ENCODE measurements at places on chromosomes 2 and 18.
A peak's percentile ranks its signal among the peaks of the same experiment; 100 is the strongest.

GRCh38 chr18:49690312-49690711 is 123.0 kb downstream of the ACAA2 start:
- peak; percentile 88 for DNase-seq

DNA sequence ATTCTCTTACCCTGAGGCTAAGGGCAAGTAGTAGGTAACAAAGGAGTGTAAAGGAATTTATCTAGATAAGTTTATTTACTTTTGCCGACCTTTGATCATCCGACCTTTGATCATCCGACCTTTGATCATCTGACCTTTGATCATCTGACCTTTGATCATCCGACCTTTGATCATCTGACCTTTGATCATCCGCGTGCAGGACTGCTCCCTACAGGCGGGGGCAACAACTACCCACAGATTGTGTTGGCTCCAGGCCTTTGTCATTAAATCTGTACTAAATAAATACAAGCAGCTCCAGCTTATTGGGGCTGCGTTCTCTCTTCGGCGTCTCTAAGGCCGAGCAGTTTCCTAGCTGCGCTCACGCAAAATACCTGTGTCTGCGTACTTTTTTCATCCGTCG is 56.6 kb downstream of the ZNF638 start:
- no peak for DNase-seq

DNA sequence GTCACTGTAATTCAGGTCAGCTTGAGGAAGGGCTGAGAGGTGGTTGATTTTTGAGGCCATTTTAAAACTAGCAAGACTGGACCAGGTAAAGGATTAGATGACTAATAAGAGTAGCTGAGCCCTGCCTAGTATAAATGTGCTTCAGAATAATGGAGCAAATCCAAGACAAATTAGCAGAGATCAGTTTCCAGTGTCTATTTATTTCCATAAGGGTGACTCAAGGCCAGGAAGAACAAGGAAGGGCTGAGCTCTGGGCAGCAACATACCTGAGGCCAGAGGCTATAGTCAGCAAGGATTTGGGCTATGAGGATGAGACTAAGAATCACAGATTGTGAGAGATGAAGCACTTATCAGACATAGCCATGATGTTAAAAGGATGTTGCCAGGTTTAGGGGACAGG is 339.0 kb upstream of the LRRTM1 start:
- DNase-seq, result no peak

DNA sequence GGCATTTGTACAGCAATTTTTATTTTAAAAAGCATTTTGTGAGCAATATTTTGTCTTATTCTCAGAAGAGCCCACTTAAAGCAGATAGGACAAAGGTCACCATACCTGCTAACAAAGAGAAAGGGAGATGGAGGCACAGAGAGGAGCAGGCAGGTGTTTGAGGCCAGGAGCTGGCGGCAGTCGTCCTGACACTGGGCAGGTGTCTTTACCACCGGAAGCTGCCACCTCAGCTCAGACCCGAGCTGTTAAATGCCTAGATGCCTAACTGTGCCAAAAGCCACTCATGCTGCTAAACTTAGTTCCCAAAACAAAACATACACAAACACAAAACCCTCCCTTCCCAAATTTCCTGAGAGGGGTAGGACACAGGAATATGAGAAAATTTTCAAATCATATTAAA is 120.9 kb downstream of the CNTNAP5 start:
- no peak for DNase-seq

- no peak for DNase-seq
Observed at GRCh38 chr2:238574490-238575271, 148.0 kb downstream of the ASB1 start.

- no peak for DNase-seq
Observed at GRCh38 chr2:31810200-31810917, 200.4 kb downstream of the MEMO1 start.

DNA sequence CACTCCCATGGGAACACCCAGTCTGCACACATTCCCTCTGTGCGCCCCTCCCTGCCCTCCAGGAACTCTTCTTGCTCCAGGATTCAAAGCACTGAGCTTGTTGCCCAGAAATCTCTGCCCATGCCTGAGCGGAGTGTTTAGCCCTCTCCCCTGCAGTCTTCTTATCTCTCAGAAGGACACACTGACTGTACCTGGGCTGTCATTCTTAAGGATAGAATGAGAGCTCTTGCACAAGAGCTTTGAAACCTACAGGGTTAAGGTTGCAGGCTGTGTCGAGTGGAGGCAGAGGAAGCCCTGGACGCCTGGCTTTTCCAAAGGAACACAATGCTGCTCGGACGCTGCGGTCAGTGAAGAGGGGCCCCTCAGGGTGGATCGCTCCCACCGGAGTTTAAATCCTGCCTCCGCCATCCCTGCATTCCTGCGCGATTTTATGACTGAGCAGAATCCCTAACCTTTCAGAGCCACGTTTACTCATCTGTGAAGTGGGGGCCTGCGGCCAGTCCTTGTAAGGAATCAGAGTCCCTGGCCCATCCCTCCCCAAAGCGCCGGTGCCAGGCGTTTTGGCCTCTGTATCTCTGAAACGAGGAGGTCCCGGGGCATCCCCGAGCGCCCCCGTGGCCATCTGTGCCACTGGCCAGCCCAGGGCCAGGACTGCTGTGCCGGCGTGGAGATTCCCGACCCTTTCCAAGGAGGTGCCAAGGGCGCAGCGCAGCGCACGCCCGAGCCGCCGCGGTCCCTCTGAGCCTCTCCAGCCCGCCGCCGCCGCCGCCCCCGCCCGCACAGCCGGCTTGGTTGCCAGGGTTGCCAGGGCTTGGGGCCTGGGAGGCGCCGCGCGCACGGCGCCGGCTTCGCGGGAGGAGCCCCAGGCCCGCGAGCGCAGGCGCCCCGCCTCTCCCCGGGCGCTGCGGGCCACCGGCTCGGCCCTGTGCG is 58.9 kb downstream of the FAM168B start:
- DNase-seq, result no peak

DNA sequence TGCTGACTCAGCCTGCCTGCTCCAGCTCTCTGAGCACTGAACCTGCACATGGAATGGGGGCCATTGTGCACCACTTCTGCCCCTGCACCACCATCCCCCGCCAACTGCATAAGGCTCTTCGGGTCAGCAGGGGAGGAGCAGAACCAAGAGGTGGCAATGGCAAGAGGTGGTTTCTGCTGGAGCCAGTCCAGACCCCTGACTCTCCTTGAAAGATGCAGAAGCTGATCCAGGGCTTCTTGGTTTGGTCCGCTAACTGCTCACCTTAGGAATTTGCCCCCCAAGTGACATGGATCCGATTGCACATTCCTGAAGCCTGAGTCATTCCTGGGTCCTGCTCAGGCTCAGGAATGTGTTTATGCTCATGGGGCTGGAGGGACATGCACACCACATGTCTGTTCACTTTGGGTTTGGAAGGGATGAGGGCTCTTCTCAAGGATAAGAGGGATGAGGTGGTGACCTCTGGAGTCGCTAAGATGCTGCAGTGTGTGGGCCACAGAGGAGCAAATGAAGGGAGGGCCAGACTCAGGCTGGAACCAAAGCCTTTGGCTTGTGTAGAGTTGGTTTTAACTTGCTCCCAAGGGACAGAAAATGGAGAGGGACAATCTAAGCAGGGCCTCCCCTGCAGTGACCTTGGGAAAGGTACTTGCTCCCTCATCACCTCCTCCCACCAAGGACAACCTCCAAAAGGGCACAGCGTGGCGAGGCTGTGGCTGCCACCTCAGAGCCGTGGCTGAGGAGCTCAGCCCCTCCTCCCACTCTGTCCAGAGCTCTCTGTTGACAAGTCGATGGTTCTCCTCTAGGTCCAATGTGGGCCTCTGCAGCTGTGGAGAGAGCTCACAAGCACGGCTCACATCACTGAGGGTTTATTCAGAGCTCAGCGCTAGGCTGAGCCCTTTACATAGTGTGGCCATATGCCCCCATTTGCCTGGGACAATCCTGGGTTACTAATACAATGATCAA is 66.2 kb downstream of the HS1BP3 start:
- DNase-seq, result no peak

DNA sequence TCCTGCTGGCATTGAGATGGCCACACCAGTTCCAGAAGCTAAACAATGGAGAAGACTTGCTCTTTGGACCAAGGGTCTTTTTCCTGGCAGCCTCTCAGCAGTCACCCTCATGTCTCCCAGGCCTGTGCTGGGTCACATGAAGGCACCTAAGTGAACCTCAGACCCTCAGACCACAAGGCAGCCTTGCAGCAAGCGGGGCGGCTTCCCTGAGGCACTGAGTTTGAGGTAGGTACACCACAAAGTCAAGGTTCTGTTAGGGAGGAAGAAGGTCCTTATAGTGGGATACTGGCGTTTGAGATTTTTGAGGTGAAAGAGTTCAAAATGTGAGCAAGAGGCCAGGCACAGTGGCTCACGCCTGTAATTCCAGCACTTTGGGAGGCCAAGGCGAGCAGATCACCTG is 8.5 kb upstream of the PRELID3A start:
- DNase-seq, result no peak

All from stromal cell of bone marrow (primary cell).